Inflammatory macrophage (primary cell): ENCODE measurements at places on chromosomes 16 and 17.

DNA sequence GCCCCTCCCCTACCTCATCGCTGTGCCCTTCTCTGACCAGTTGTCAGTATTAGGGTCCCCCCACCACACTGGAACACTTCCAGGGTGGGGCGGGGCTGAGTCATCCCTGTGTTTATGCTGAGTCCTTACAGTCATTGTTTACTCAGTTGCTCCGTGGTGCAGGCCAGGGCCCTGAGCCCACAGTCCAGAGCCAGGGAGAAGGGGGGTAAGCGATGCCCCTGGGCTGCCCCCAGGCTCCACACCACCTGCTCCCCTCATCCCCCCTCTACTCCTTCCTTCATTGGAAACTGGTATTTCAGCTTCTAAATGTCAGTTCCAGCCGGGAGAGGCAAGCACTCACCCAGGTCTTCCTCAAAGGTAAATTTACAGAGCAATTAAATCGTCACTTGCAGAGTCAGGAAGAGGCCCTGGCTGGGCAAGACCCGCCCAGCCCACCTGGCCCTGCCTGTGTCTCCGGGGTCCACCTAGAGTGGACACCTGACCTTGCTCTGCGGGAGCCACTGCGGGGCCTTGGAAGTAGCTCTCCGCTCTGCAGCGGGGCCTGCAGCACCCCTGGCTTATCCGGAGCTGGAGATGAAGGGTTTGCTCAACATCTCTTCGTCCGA, 4.8 kb downstream of the ATP2A3 start:
- no peak for DNase-seq

- no peak for DNase-seq
Measured at GRCh38 chr16:88914750-88915368, 48.4 kb upstream of the PABPN1L start.

DNA sequence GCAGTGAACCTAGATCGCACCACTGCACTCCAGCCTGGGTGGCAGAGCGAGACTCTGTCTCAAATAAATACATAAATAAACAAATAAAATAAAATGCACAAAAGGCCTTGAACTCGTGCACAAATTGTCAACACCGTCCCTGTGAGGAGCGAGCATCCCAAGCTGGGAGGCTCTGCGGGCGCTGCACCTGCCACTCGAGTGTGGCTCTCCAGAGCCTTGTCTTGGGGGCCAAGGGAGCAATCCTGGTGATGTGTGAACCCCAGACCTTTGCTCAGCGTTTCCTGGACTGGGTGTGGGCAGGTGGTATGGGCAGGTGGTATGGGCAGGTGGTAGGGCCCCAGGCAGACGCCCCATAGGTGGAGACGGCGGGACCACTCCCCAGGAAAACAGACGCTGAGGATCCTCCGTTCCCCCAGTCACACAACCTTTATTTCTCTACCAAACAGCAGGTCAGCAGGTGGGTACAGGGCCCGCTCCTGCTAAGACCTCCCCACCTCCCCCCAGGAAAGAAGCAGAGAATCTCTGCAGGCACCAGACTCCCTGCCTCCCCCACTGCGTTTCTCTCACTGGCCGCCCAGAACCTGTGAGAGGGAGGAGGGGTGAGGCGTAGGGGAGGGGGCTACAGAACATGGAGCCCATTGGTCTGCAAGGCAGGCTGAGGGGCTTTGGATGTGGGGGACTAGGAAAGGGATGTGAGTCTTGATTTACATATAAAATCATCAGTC, 7.4 kb upstream of the P2RX1 start:
- DNase-seq, result no peak

- DNase-seq, result no peak
Measured at GRCh38 chr17:28363776-28364650, 986 bp downstream of the SEBOX start.

DNA sequence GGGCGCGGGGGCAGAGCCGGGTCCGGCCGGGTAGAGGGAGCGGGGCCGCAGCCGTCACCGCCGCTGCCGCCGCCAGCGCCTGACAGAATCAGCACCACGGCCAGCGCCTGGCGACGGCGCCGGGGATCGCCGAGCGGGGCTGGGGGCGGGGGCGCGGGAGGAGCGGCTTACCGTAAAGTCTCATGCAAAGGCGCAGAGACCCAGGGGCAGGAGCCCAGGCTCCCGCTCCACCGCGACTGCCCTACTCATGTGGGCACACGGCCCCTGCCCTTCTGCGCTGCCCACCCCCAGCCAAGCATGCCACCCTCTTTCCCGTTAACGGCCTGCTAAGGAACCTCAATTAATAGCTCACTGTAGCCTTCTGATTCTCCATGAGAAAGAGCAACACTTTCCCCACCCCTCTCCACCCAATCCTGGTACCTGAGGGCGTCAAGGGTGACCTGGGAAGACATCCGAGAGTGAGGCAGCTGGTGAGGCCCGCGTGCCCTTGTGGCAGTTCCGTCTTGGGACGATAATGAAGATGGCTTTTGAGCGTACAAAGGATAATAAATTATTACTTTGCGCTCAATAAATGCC, at the start of gene SEZ6:
SEZ6 (minus strand) TSS at position 98 of the 576 bp plus-strand sequence. CDS start 164 bp downstream, outside the sequence.
- peak; percentile 64 for DNase-seq

DNA sequence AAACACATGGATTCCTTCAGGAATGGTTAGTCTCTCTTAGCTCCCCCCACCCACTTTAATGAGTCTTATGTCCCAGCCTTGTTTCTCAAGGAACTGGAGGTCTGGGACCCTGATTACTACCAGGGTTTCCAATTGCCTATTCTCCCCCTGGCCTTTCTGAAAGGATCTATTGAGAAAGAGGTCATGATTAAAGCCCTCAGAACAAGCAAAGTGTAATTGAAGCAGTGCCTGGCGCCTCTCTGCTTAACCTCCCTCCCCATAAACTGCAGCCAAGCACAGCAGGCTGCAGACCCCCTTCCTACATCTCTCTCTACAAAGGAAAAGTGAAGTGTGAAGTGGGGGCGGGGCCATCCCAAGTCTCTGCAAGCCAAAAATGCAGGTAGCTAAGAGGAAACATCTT, 159.7 kb upstream of the CDH11 start:
- no peak for DNase-seq

DNA sequence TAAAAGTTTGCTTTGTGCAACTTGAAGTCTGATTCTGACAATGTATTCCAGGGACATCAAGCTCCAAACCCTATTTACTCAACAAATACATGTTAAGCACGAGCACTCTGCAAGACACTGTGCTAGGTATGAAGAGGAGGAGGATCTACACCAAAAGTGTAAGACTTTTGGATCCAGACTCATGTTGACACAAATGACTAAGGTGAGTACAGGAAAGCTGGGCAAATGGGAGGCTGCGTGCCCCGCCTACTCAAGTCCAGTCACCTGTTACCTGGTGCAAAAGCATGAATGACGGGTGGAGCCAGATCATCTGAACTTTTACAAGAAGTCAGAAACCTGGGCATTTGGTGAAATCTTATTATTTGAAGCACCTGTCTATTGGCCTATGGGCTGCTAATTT, 120.7 kb downstream of the ABCC12 start:
- DNase-seq, result no peak

DNA sequence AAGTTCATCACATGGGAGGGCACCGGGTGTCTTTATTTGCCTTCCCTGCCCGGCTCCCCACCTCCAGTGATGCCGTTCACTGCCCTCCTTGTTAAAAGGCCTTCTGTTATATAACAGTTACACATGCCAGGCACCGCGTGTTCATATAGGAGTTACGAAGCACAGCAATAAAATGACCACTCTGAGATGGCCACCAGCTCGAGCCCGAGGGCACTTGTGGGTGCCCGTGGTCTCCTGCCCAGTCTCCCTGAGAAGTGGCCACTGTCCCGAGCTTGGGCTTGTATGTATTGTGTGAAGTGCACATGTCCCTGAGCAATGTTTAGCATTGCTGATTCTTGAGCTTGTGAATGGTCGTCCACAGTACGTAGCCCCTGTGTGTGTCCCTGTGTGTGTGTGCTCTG, 355.6 kb downstream of the SEC14L1 start:
- DNase-seq, result no peak

GRCh38 chr16:49473131-49473530, 99.5 kb downstream of the C16orf78 start:
- DNase-seq, result no peak

- no peak for DNase-seq
Measured at GRCh38 chr16:4239682-4240175, 2.2 kb downstream of the SRL start.

GRCh38 chr17:38893607-38894006, 23.7 kb downstream of the LASP1 start:
- DNase-seq, result peak; percentile 86

DNA sequence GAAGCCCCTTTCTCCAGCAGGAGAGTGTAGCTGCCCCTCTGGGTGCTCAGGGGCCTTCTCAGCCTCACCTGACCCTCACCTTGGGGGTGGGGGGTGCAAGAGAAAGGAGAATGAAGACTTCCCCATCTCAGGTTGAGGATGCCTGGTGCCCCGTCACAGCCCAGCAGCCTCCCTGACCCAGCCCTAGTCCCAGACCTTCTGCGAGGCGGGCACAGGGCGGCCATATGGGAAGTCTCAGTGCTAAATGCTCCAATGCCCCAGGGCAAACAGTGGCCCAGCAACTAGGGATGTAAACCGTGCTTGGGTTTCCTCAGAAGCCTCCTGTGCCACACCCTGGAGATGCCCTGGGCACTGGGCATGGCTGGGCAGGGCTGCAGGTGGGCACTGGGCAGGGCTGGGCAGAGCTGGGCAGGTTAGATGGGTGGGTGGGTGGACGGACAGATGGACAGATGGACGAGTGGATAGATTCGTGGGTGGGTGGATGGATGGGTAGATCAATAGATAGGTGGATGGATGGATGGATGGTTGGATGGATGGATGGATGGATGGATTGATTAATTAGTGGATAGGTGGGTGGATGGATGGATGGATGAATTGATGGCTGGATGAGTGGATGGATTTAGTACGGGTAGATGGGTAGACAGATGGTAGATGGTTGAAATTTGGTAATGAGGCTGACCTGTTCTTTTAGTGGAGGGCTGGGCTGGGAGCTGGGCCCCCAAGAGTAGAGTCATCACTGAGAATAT, 16.8 kb downstream of the TPSD1 start:
- no peak for DNase-seq

DNA sequence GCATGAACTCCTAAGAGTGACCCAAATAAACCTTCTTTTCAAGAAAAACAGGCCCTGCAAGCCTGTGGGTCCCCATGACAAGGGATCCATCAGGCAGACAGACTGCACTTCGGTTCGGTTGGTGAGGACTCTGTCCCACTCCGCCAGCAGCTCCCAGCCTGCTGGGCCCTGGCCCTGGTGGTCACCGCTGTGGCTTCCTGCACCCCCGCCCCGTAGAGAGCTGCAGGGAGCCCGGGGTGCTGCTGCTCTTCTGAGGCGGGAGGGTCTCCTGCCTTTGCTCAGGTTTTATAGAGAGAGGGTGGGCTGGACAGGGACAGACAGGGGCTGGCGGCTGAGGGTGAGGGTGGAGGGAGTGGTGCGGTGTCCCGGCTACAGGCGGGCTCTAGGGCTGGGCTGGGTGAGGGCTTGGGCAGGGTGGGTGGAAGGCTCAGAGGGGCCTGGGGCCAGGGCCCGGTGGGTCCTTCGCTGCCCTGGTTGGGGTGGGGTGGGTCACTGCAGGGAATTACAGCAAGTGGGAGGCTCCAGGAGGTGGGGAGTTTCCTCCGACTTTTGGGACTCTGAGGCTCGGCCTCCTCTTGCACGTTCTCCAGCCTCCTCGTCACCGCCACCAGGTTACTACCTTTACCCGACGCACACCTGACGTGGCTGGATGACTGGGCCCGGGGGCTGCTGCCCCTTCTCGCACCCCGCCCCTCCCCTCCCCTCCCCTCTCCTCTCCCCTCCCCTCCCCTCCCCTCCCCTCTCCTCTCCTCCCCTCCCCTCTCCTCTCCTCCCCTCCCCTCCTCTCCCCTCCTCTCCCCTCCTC, 90.2 kb upstream of the CBX4 start:
- no peak for DNase-seq

GRCh38 chr16:23833960-23834685, 1.7 kb upstream of the PRKCB start:
- DNase-seq, result no peak

GRCh38 chr17:69945698-69946185, 129.3 kb upstream of the KCNJ16 start:
- DNase-seq, result no peak

DNA sequence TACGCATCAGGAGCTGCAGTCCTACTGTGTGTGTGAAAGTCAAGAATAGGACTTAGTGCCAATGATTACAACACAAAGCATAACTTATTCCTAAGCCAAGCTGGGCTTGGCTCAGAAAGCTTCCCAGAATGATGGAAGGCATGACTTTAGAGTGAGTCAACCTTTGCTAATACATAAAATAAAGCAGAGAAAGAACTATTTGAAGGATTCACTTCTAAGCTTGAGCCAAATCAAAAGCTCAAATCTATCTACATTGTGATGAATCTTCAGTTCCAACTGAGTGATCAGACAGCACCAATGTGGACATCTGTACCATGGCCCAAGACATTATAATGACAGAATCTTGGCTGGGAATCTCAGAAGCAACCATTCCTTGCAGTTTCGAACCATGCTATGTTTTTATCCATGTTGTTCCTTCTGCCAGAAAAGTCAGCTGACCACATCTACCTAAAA, 41.4 kb downstream of the SMG6 start:
- no peak for DNase-seq

- DNase-seq, result no peak
Measured at GRCh38 chr16:57533431-57534336, 2.7 kb downstream of the CCDC102A start.

GRCh38 chr17:7651665-7652387, 1.1 kb downstream of the ATP1B2 start:
- no peak for DNase-seq

DNA sequence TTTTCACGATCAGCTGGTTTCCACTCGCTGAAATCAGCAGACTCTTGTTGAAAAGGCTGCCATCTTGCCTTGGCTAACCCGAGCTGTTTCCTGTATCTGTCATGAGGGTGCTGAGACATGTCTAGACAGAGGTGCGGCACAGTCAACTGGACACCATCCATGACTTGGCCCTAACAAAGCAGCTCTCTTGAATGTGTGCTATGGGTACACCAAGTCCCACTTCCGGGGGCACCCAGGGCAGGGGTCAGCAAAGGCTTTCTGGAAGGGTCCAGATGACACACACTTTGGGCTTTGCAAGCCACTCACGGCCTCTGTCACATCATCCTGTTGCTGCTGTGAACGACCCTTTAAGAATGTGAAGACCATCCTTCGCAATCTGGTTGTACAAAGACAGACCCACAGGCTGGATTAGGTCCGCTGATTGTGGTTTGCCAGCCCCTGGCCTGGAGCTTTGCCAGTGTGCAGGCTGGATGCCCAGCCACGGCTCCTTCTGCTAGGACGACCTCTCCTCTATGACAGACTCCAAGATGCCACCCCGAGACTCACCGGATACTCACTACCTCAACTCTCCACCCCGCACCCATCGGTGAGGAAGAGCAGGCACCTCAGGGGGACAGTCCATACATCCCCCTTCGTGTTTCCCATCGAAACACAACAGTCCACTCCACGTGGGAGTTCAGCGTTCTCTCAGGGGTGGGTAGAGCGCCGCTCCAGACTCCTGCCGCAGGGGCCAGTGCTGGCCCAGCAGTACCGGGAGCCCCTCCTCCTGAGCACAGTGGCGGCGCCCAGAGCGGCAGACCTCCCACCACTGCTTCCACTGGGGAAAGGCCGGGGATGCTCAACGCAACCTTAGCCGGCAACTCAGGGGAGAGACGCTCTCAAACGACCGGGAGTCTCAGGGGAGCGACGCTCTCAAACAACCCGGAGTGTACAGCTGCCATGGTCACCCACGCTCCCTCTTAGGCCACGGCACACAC, 123.5 kb downstream of the ANKRD11 start:
- no peak for DNase-seq

- no peak for DNase-seq
Measured at GRCh38 chr17:76022973-76023899, 3.9 kb downstream of the EVPL start.
